ENCODE measurements at places on chromosomes 1 and 21.

- no peak for DNase-seq
Observed at GRCh38 chr1:13751458-13751871, 51.5 kb downstream of the PRDM2 start.

GRCh38 chr1:227869279-227869842 lies 53.9 kb downstream of the PRSS38 start:
- DNase-seq, result no peak

DNA sequence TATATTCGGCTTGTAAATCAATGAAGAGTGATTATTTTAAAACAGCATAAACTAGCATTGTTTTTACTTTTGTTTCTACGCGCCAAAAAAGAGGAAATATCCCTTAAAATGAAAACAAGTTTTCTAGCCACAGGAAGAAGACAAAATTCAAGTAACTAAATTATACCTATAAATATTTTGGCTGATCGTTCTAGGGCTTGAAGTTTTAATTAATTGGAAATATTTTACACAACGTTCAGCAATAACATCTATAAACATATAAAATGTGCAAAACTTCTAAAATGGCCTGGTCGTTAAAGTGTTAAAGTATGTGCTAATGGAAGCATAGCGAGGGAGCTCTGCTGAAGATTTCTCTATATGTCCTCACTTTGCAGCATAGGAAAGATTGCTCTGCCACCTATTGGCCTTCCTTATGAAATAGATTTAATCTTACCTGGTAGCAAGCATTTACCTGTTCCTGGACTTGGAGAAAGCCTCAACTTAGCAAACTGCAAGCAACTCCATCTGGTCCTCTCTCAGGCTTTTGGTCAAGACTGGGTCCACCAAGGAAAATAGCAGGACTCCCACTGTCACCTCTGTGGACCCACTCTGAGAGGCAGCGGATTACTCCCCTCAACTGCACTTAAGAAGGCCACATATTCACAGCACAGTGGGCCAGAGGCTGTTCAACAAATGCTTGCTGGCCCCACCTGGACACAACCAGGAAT lies 351.3 kb upstream of the RUNX1 start:
- peak; percentile 19 for DNase-seq

- DNase-seq, result no peak
Observed at GRCh38 chr1:215637041-215637573, 70.0 kb downstream of the KCTD3 start.

- DNase-seq, result no peak
Observed at GRCh38 chr1:54335755-54336108, 70.5 kb downstream of the SSBP3 start.

Data from PC-9 (cell line).